ENCODE measurements at places on chromosomes 3 and 15.

DNA sequence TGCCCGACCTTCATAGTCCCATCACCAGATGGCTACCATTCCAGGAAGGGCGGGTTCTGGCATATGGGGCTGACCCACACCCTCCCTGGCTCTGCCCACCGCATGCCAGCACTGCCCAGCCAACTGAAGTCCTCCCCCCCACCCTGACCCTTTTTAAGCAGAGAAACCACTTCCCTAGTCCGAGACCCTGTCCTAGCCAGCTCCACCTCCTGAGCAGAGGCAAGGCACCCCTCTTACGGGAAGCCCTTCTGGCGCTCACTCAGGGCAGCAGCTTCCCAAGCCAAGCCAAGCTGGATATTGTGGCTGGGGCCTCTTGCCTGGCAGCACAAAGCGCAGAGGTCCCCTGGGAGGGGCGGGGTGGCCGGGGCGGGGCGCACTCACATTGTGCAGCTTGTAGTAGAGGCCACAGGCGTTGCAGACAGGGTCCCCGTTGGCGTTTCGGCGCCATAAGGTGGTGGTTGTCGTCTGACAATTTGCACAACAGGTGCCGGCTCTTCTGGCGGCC is 11.5 kb downstream of the GATA2 start:
- peak; percentile 48 for DNase-seq

GRCh38 chr15:51252671-51253070 is 85.7 kb downstream of the CYP19A1 start:
- no peak for DNase-seq

DNA sequence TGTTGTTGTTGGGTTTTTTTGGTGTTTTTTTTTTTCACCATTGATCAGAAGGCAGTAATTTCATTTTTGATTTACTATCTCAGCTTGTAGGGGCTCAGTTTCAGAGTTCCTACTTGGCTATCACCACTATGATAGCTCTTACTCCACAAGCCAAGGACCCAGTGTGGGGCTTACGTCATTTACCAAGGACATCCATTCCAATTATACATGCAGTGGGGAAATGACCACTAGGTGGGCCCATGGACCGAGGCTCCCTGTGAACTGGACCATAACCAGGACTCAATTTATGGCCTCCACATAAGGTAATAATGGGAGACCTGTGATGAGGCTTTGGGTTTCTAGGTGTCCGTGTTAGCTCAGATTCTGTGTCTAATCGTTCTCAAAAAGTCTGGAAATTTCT is 67.5 kb upstream of the CACNA1D start:
- DNase-seq, result no peak

- no peak for DNase-seq
Observed at GRCh38 chr3:152760591-152760990, 74.3 kb upstream of the P2RY1 start.

DNA sequence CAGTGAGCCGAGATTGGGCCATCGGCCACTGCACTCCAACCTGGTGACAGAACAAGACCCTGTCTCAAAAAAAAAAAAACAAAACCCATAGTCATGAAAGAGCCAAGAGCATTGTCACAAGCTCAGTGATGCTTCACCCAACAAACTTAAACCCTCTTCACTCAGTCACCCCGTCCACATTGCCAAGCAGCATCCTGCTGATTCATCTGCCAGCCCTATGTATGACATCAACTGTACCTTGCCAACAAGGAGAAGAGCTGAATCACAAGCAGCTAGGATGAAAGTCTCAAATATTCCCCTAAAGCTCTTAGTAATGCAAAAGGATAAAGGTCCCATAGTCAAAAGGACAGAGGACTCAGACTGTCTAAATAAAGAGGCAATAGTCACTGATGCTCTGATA is 90.0 kb downstream of the ANO10 start:
- DNase-seq, result no peak

- no peak for DNase-seq
Observed at GRCh38 chr3:72186400-72186855, 401.5 kb upstream of the PROK2 start.

DNA sequence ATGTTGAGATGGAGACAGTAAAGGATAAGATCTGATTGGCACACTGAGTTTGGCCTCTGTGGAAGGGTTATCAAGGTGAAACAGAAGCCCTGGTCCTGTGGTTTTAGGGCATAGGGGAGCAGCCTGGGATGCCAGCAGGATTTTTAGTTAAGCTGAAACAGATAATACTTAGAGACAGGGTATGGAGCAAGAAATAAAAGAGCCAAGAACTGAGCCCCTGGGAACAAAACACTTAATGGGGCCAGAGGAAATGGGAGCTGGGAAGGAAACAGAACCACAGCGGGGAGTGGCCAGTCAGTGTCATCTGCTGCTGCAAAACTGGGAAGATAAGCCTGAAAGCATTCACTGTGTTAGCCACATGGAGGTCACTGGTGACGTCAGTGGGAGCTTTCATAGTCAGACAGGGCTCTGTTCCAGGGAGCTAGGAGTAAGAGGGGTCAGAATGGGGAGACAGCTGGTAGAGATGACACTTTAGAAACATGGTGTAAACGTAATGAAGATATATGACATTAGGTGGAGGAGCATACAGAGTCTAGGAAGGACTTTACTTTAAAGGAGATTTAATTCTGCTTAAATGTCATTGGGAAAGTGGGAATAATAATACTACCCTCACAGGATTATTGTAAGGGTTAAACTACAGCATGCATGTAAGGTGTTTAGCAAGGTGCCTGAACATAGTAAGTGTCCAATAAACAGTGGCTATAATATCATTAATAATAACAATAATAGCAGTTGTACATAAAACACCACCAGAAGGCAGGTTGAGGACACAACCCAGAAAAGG is 172.7 kb upstream of the CTNNB1 start:
- DNase-seq, result no peak

DNA sequence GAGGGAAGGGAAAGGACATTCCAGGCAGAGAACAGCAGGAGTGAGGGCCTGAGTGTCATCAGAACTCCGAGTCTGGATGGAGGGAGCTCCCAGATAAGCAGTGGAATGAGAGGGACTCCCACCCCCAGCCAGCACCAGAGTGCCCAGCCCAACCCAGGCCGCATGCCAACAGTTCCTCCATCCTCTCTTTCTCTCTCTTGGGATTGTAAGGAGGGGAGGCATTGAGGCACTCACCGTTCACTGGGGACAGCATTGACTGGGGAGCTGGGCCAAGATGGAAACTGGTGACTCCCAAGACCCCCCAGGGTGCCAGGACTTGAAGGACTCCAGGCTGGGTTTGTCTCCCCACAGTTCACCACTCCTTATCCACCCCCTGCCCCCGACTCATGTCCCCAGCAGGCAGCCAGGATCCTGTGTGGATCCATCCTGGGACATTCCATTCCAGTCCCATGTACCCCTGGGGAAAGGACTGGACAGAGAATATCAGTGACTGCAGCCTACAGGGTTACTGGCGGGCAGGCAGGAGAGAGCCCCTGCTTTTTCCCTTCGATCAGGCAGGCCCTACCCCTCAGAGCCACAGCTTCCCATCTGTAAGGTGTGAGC is 15.7 kb downstream of the PTH1R start:
- no peak for DNase-seq

- DNase-seq, result no peak
Observed at GRCh38 chr15:41502795-41503668, 9.4 kb downstream of the ITPKA start.

DNA sequence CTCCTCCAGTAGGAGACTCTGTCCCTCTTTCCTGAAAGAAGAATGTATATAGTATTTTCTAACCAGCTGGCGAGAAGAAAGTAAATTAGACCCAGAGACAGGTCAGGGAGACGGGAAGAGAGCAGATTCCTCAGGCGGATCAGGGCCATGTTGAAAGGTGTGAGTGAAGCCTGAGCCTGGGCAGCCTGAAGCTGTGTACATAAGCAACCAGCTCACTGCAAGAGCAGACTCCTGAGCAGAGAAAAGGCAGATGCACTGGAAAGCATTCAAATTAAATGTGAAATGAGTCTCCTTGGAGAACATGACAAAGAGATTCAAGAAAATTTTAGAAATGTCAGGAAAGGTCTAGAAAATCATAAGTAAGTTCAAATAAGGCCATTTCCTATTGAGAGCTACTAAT is 165.8 kb downstream of the GOLIM4 start:
- DNase-seq, result no peak

- DNase-seq, result no peak
Observed at GRCh38 chr15:66007663-66008262, 138.5 kb downstream of the RAB11A start.

Measured in NCI-H1436 (cell line).